ENCODE measurements at places on chromosomes 1 and 21.
A peak's percentile ranks its signal among the peaks of the same experiment; 100 is the strongest.

- DNase-seq: no peak
Observed at GRCh38 chr1:179917601-179918429, 35.7 kb downstream of the TOR1AIP1 start.

- peak; percentile 28 for DNase-seq
Observed at GRCh38 chr1:205444931-205445645, 10.8 kb downstream of the BLACAT1 start.

DNA sequence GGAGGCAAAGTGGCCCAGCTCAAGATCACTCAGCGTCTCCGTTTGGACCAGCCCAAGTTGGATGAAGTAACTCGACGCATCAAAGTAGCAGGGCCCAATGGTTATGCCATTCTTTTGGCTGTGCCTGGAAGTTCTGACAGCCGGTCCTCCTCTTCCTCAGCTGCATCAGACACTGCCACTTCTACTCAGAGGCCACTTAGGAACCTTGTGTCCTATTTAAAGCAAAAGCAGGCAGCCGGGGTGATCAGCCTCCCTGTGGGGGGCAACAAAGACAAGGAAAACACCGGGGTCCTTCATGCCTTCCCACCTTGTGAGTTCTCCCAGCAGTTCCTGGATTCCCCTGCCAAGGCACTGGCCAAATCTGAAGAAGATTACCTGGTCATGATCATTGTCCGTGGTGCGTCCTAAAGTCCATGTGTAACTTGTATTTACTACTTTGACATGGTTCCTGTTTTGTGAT is 2.7 kb downstream of the RBM15 start:
- DNase-seq: no peak

- no peak for DNase-seq
Observed at GRCh38 chr1:115491298-115492018, 150.3 kb upstream of the VANGL1 start.

- no peak for DNase-seq
Observed at GRCh38 chr1:76256289-76257223, 182.0 kb downstream of the ST6GALNAC3 start.

GRCh38 chr1:157090771-157091170 is 8.8 kb downstream of the ETV3L start:
- DNase-seq: no peak

DNA sequence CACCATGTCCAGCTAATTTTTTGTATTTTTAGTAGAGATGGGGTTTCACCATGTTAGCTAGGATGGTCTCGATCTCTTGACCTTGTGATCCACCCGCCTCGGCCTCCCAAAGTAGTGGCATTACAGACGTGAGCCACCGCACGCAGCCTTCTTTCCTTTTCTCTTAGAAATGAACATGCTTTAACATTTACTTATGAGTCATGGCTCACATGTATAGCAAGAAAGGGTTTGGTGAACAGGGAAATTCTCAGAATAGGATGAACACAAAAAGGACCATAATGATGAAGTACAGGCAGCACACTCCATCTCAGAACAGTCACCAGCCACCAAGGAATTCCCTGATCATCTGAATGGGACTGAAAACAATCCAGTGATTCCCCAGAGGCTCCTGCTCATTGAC is 9.4 kb upstream of the VAMP4 start:
- DNase-seq: no peak

DNA sequence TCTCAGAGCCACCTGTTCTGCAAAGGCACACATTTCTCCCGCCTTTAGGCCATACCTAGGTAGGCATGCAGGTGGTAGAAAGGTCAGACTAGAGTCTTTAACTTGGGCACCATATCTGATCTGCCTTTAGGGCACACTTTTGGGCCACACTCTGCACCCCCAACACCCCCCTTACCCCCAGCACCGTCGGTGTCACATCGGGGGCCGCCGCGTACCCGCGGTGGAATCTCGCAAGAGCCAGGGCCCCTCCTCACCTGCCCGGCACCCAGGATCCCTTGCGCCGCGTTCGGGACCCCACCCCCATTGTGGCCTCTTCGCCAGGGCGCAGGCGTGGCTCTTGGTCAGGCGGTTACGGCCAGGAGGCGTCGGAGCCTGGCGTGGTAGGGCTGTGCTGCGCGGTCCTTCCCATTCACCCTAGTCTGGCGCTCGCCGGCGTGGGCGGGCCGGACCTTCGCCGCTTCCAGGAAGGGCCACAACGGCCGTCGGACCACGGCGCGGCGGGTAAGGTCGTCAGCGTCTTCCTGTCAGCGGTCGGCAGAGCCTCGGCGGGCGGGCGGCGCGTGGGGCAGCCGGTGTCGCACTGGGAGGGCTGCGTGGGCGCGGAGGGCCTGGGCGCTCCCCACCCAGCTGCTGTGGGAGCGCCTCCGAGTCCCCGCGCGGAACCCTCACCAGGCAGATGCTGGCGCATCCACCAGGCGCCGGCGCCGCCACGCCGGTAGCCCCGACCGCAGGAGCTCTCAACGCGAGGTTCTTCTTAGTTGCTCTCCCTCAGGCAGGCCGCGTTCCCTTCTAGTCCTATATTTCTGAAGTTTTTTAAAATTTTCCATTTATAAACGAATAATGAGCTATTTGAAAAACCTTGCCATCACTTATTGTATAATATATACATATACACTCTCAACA is at the start of gene DNAH14:
Gene DNAH14 (plus strand): TSS at position 341 of the 903 bp plus-strand sequence. CDS start 23,028 bp downstream, outside the sequence.
- peak; percentile 61 for DNase-seq

DNA sequence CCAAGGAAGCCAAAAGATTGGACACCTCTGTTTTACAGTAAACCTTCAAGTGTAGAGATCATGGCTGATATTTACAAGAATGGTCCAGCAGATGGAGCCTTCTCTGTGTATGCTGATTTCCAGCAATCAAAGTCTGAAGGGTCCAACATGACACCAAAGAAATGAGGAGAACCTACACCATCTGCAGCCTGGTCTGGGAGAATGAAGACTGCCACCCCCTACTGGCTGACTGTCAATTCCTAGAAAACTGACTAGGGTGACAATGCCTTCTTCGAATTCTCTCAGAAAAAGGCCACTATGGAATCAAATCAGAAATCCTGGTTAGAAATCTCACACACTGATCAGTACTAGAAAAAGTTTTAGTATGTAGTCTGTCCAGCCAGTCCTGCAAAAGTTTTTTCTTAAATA is 83.3 kb downstream of the CDC42BPA start:
- peak; percentile 83 for DNase-seq

DNA sequence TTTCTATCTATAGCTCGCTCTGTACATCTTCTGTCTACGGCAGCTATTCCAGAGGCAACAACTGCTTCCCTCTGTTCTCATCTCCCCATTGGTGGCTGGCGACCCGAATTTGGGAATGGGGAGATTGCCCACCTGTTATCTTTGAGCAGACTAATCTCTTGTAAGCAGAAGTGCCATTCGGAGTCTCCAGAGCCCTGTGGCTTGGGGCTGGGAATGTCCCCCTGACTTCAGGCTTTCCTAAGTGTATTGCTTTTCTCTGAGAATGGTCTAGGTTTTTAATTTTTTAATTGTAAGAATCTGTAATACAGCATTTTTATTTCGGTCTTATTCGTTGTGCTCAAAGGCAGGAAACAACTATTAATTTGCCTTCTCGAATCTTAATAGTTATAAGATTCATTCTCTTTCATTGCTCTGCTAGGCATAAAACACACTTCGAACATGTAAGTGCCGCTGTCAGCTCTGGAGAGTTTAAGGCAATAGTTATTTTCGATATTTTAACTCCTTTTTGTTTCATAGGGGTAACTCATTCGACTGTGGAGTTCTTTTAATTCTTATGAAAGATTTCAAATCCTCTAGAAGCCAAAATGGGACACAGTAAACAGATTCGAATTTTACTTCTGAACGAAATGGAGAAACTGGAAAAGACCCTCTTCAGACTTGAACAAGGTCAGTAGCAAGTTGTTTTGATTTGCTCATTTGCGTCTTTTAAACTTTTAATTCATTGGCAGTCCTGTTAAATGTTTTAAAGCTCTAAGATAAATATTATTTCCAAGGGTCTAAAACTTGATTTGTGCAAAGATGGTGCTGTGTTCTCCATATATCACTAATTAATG is 514 bp downstream of the AGL start:
- DNase-seq: no peak

DNA sequence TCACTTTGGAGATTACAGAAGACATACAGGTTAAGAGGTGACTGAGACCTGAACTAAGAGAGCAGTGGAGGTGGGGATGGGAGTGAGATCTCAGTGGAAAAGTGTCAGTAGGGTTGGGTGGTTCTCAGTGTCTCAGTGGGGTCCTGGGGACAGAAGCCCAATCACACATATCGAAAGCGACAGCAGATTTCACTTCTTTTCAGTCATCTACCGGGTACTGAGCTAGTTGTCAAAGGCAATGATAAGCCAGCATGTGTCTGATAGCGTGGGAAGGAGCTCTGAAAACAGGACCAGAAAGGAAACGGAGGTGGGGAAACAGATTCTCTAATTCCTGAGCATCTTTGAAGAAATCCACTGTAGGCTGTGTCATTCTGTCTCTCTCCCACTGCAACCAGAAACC is 59.5 kb downstream of the RHOU start:
- no peak for DNase-seq

DNA sequence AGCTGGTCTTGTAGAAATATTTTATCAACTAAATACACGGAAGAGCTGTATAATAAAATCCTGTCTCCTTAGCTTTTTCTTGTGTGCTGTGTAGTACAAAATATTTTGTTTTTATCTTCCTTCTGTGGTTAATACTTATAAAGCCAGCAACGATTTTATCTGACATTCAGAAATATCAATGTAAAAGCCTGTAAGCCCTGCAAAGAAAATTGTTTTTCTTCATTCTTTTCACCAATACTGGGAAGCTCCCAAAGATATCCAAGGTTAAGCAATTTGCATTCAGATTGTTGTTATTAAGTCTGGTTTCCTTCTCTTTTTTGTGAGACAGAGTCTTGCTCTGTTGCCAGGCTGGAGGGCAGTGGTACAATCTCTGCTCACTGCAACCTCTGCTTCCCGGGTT is 38.0 kb upstream of the KIF26B start:
- DNase-seq: no peak

DNA sequence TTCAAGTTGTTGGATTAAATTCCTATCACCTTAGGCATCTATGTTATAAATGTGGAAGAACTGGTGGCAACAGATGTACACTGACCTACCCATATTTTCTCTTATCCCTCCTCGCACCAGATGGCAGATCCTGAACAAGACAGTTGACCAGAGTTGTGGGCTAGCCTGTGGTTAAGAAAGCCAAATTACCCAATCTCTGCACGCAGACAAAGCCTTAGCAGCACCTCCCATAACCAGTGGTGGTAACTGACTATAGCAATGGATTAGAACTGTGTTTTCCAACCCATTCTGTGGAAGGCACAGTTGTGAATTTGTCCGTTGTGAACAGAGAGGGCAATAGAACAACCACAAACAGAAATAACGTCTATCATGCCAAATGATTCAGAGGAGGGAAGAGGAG is 20.6 kb downstream of the ABCB10 start:
- peak; percentile 83 for DNase-seq

DNA sequence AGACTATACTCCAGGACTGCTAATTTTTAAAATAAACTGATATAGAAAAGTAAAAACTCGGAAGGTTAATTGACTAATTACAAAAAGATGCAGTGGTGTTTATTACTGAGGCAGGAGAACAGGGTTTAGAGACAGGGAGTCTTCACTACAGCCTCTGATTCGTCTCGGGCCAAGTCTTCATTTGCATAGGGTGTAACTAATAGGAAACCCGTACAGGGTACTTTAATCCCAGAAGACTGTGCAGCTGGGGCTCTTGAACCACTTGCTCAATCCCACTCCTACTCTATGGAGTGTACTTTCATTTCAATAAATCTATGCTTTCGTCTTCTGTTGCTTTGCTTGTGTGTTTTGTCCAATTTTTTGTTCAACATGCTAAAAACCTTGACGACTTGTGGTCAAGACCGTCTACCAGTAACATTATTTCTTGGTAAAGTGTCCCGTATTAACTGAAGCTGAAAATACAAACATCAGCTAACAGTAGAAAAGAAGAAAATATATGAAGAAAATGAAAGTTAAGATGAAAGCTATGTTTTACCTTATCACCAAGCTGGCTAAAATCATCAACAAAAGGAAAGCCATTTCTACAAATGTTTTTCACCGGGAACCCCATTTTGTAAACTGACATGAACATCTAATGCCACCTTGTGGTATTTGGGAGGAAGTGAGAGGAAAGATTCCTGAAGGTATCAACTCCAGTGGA is 8.0 kb downstream of the SDHB start:
- DNase-seq: peak; percentile 68

GRCh38 chr1:162927421-162927820 is 66.4 kb upstream of the CCDC190 start:
- DNase-seq: no peak

DNA sequence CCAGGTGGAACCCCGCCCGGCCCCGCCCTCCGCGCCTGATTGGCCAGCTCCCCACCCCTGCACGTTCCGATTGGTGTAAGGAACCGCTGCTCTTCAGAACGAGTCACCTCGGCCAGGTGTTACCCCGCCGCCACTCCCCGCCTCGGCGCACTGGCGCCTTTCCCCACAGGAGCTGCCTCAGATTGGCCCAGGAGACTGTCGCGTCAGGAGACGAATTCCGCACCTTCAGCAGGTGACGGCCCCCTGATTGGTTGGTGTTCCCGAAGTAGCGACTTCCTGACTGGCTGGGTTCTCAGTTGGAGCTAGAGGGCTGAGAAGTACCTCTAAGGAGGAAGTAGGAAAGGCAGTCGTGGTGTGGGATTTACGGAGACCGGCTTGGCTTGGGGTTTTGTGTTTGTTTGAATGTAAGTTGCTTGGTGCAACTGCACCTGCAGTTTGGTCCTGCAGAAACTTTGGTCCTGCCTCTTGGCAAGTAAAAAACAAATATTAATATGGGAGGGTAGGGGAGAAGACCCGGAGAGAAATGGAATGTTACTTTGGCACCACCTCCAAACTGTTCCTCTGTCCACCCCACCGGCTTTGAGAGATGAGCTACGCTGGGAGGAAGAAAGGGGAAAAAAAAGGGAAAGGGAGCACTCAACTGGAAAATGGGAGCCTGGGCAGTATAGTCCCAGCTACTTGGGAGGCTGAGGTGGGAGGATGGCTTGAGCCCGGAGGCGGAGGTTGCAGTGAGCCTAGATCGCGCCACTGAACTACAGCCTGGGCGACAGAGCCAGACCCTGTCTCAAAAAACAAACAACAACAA is 415 bp upstream of the F11R start:
- DNase-seq: no peak

DNA sequence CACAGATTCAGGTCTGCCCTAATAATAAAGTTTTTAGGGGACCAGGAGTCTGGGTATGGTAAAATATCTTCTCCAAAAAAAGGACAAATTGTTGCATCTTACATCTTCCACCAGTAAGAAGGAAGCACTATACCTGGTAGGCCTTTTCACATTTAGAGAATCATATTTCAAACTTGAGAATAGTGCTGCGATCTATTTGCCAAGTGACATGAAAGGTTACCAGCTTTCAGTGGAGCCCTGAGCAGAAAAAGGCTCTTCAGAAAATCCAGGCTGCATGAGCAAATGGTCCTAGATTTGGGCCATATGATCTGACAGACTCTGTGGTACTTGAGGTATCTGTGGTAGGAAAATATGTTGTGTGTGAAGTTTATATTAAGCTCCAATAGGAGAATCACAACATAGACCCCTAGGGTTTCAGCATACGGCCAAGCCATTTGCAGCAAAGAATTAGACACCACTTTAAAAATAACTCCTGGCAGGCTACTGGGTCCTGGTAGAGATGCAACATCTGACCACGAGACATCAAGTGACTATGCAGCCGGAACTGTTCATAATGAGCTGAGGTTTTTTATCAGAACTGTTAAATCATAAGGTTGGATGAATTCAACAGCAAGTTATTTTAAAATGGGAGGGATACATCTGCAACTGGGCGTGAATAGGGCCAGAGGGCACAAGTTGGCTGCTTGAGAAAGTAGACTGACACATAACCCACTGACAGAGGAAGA is 38.6 kb upstream of the CCDC190 start:
- peak; percentile 93 for DNase-seq

GRCh38 chr1:27406362-27406680 is 13.9 kb downstream of the GPR3 start:
- no peak for DNase-seq

GRCh38 chr1:50155541-50155940 is 46.8 kb downstream of the ELAVL4 start:
- no peak for DNase-seq

Measured in LHCN-M2 (cell line).